Chondrocyte (in vitro differentiated cells): ENCODE measurements at places on chromosomes 16 and 17. TPM values are rescaled to one million over a fixed set of nuclear protein-coding genes. Genes with fewer than 3 reads are reported as not detected.

Gene CCDC200
- total RNA-seq: not detected in 3 replicates

Gene CIAPIN1
- 43.3 to 48.9 TPM (median 46.8 TPM) in 3 replicates for total RNA-seq

Gene ITGAD
- total RNA-seq: not detected in 3 replicates

Gene GINS3
- total RNA-seq: 1.9 to 3.3 TPM (median 2.1 TPM) in 3 replicates

Gene KRT20
- not detected in 3 replicates for total RNA-seq

Gene FZD2
- total RNA-seq: 103 to 127 TPM (median 108 TPM) in 3 replicates

Gene CLEC3A
- not detected in 3 replicates for total RNA-seq

Gene ABCC3
- 1.9 to 16.0 TPM (median 2.8 TPM) in 3 replicates for total RNA-seq

Gene NPIPA8
- total RNA-seq: 0.35 to 0.68 TPM (median 0.41 TPM) in 3 replicates

Gene DNAH9
- 0.37 to 0.73 TPM in 2 of 3 replicates, not detected in the other for total RNA-seq

Gene KRTAP9-2
- not detected in 3 replicates for total RNA-seq

Gene OTOP2
- total RNA-seq: not detected in 3 replicates

Gene GRB7
- 0.46 to 0.68 TPM in 2 of 3 replicates, not detected in the other for total RNA-seq

Gene C16orf86
- total RNA-seq: 0.82 to 3.1 TPM (median 0.85 TPM) in 3 replicates

Gene SYNGR3
- 0.39 to 0.74 TPM (median 0.67 TPM) in 3 replicates for total RNA-seq

Gene AIPL1
- total RNA-seq: not detected in 3 replicates

Gene CISD3
- 17.2 to 18.4 TPM (median 17.9 TPM) in 3 replicates for total RNA-seq

Gene KRT36
- total RNA-seq: not detected in 3 replicates

Gene ZNF213
- total RNA-seq: 10.6 to 13.0 TPM (median 10.8 TPM) in 3 replicates

Gene CHRNE
- total RNA-seq: 0.22 to 0.35 TPM in 2 of 3 replicates, not detected in the other

Gene PHOSPHO1
- 0.36 TPM in 1 of 3 replicates, not detected in the others for total RNA-seq

Gene NLGN2
- 45.2 to 49.8 TPM (median 46.7 TPM) in 3 replicates for total RNA-seq

Gene TCAP
- 0.64 to 1.3 TPM (median 0.77 TPM) in 3 replicates for total RNA-seq

Gene MYO19
- 51.5 to 75.6 TPM (median 52.6 TPM) in 3 replicates for total RNA-seq

Gene OSGIN1
- 1.3 to 2.8 TPM (median 2.5 TPM) in 3 replicates for total RNA-seq

Gene NXPH3
- 4.2 to 4.7 TPM (median 4.5 TPM) in 3 replicates for total RNA-seq

Gene TEPSIN
- total RNA-seq: 27.1 to 29.0 TPM (median 27.6 TPM) in 3 replicates

Gene AARSD1
- total RNA-seq: 39.1 to 44.4 TPM (median 44.0 TPM) in 3 replicates

Gene CPSF4L
- not detected in 3 replicates for total RNA-seq

Gene DOK4
- total RNA-seq: 23.7 to 28.5 TPM (median 26.4 TPM) in 3 replicates

Gene ABCA3
- total RNA-seq: 16.3 to 27.3 TPM (median 26.0 TPM) in 3 replicates

Gene PRSS21
- total RNA-seq: not detected in 3 replicates

Gene MRPL27
- total RNA-seq: 48.7 to 61.4 TPM (median 49.8 TPM) in 3 replicates

Gene MAPT
- 2.9 to 6.1 TPM (median 4.5 TPM) in 3 replicates for total RNA-seq

Gene RNF222
- total RNA-seq: not detected in 3 replicates

Gene HIC1
- 3.3 to 9.0 TPM (median 8.8 TPM) in 3 replicates for total RNA-seq

Gene KRTAP4-6
- total RNA-seq: not detected in 3 replicates

Gene SCRN2
- total RNA-seq: 14.9 to 32.9 TPM (median 15.7 TPM) in 3 replicates

Gene SGCA
- 0.85 to 5.5 TPM (median 1.3 TPM) in 3 replicates for total RNA-seq

Gene MAPK7
- 50.0 to 53.6 TPM (median 52.3 TPM) in 3 replicates for total RNA-seq

Gene GPR139
- not detected in 3 replicates for total RNA-seq

Gene CCR7
- total RNA-seq: not detected in 3 replicates

Gene DLX4
- 0.12 TPM in 1 of 3 replicates, not detected in the others for total RNA-seq

Gene KCNJ18
- total RNA-seq: not detected in 3 replicates

Gene TADA2A
- 15.1 to 17.0 TPM (median 16.9 TPM) in 3 replicates for total RNA-seq

Gene CCDC40
- 5.8 to 11.8 TPM (median 6.5 TPM) in 3 replicates for total RNA-seq

Gene ZMYND15
- 0.23 to 0.48 TPM (median 0.45 TPM) in 3 replicates for total RNA-seq

Gene KRTAP4-4
- total RNA-seq: not detected in 3 replicates

Gene CCL4L2
- not detected in 3 replicates for total RNA-seq

Gene KRTAP4-9
- total RNA-seq: not detected in 3 replicates

Gene CCL11
- total RNA-seq: not detected in 3 replicates

Gene ELMO3
- 1.1 to 1.2 TPM (median 1.1 TPM) in 3 replicates for total RNA-seq

Gene SLC13A2
- not detected in 3 replicates for total RNA-seq

Gene FMNL1
- 0.89 to 2.0 TPM (median 1.8 TPM) in 3 replicates for total RNA-seq

Gene TP53TG3F
- not detected in 3 replicates for total RNA-seq

Gene USP43
- total RNA-seq: 2.6 to 4.3 TPM (median 2.7 TPM) in 3 replicates

Gene FAM117A
- 3.1 to 3.4 TPM (median 3.3 TPM) in 3 replicates for total RNA-seq

Gene WFDC1
- total RNA-seq: 3.5 to 5.7 TPM (median 5.6 TPM) in 3 replicates
